ENCODE measurements at places on chromosomes 3 and 15.

- no peak for DNase-seq
Measured at GRCh38 chr3:174862101-174862500, 3.0 kb downstream of the NAALADL2 start.

GRCh38 chr3:55170444-55170843 is 242.6 kb upstream of the LRTM1 start:
- DNase-seq: no peak

DNA sequence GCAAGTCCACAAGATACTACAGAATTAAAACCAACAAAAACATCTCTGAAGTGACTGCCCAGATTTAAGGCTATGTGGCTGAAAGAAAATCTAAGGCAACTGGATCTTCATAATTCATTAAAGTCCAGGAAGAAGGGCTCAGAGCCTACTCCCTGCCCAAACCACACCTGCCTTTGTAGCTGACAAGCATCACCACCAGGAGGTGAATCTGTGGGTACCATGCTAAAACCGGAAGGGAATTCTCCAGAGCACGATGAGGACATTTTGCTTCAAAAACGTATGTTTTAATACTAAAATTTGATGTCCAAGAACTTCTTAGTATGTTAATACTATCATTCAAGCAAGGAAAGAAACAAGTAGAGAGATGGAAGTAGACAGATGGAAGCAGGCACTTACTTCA is 495.9 kb upstream of the NECTIN3 start:
- DNase-seq: no peak

DNA sequence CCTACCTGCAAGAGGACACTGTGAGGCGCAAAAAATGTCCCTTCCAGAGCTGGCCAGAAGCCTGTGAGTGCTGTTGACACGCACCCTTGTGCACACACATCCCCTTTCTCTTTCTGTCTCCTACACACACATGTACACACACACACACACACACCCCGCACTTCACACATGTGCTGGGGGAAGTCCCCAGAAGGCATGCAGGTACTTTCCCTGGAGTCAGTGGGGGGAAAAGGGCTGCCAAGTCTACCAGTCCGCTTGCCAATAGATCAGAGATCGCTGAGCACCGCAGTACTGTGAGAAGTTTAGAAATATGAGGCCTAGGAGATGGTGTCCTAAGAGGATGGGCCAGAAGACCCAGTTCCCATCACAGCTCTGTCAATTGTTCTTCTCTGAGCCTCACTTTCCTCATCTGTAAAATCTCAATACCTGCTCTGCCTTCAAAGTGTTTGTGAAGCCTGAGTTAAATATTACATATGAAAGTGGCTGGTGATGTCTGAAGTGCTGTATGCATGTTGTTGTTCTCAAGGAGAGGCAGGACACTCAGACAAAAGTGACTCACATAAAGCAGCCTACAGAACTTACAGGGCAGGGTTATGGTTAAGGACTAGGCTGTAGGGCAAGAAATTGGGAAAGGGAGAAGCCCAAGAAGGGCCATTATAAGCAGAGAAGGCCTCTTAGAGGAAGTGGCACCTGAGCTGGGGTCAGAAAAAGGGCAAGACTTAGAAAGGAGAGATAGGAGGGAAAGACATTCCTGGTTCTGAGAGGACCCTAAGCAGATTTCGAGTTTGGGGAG is 6.8 kb downstream of the IL17RE start:
- DNase-seq: no peak

DNA sequence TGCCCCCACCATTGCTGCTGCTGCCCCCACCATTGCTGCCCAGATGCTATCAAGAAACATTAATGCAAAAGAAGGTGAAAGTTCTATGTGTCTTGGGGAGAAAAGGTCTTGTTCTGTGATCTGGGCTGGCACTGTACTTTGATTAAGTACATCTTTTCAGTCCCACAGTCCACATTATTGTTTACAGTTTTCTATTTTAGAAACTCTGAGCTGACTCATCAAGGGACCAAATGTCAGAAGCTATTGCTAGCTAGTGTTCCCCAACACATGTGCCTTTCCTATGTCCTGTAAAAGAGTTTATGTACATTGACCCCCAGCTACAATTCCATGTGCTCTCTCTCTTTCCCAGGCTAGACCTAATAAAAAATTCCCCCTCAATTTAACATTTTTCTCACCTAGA is 264.7 kb upstream of the NECTIN3 start:
- DNase-seq: no peak

DNA sequence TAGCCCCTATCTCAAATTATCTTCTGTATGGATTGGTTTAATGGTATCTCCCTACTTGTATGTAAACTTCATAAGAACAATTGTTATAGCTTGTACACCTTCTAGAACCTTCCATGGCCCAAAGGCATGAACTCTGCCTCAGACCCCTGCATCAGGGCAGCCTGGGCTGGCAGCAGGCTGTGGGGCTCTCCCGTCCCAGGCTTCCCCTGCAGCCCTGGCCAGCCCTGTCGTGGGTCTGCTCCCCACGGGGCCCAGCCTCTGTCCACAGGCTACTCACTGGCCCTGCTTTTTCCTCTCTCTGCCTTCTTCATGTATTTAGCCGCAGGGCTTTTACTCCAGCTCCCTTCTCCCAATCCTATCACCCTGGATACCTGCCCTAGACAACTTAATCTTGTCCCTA is 4.4 kb downstream of the SCN5A start:
- DNase-seq: no peak

DNA sequence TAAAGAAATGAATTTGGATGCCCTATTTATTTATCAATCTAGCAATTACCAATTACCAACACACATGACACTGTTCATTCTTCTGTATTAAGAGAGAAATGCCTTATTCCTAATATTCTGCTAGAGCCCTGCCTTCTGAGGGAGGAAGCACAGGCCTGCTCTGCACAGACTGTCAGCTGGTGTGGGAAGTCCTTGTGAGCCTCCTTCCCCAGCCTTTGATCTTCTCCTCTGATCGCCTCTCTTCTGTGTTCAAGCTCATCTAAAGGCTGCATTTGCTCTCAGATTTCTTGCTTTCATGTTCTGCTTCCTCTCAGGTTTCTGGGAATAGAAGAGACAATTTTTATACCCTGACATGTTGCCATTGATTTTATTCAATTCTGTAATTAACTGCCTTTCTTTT is 290.6 kb upstream of the UMPS start:
- no peak for DNase-seq

DNA sequence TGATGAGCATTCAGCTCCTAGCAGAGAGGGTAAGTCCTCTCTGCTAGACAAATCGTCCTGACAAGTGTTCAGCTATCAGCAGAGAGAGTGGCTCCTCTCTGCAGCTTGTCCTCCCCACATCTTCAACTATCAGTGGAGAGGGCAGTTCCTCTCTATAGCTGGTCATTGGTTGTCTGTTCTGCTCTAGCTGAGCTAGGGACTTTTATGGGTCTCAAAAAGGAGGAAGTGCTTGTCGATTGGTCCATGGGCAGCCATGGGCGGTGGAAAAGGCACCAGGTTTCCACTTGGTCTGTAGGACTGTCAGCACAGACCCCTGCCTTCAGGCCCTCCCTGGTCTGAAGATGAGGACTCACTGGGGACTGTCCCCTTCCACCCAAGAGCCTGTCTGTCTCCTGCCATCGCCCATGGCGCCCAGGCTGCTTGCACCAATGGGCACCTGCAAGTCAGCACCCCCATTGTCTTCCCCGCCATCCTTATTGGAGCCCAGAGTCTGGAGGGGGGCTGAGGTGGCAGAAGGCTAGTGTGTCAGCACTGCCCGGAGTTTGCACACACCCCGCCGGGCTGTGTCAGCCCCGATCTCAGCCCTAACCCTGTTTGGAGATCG is 264.7 kb downstream of the ZBBX start:
- DNase-seq: no peak

- DNase-seq: no peak
Measured at GRCh38 chr3:70532806-70533205, 220.4 kb upstream of the MDFIC2 start.

- DNase-seq: no peak
Measured at GRCh38 chr3:16302082-16302631, 37.1 kb downstream of the OXNAD1 start.

DNA sequence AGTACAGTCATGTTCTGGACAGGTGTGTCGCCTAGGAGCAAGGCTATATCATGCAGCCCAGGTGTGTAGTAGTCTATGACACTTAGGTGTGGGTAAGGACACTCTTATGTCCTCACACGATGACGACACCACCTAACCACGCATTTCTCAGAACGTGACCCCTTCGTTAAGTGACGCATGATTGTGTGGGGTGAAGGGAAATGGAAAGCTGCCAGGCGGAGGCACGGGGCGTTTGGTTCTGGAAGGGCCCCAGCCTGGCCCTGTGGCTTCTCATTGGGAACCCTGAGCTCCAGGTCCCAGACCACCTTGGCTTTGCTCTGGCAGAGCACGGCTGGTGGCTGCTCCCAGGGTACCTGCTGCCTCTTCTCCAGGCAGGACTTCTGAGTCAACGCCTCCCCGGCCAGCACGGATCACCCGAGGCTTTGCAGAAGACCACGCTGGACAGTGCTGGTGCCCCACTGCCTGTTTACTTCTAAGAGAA is 39.3 kb downstream of the FBLN2 start:
- no peak for DNase-seq

GRCh38 chr3:72310419-72311380 is 525.8 kb upstream of the PROK2 start:
- DNase-seq: peak; percentile 50

- DNase-seq: no peak
Measured at GRCh38 chr3:143699424-143699823, 148.8 kb downstream of the SLC9A9 start.

- peak; percentile 23 for DNase-seq
Measured at GRCh38 chr3:167691366-167691765, 37.6 kb upstream of the WDR49 start.

GRCh38 chr15:58380280-58380945 is 51.4 kb upstream of the LIPC start:
- DNase-seq: no peak

- no peak for DNase-seq
Measured at GRCh38 chr3:196754091-196754981, 14.7 kb downstream of the PAK2 start.

DNA sequence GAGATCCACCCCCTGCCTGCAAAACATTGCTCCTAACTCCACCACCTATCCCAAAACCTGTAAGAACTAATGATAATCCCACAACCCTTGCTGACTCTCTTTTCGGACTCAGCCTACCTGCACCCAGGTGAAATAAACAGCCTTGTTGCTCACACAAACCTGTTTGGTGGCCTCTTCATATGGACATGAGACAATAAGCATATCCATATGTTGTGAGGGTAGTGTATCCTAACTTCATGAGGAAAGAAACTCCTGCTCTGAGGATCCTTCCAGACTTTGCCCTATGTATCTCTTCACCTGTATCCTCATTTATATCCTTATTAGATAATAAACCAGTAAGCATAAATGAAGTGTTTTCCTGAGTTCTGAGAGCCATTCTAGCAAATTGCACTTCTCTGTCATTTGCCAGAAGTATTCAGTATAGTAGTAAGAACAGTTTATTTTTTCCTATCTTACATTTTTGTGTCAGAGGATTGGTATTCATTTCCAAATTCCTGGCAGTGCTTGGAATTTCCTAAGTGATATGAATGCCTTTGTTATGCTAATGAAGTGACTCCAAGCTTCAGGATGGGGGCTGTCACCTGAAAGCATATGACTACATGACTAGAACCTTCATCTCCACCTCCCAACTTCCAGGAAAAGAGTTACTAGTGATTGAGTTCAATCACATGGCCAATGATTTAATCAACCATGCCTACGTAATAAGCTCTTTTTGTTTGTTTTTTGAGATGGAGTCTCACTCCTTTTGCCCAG is 30.2 kb downstream of the TTBK2 start:
- no peak for DNase-seq

DNA sequence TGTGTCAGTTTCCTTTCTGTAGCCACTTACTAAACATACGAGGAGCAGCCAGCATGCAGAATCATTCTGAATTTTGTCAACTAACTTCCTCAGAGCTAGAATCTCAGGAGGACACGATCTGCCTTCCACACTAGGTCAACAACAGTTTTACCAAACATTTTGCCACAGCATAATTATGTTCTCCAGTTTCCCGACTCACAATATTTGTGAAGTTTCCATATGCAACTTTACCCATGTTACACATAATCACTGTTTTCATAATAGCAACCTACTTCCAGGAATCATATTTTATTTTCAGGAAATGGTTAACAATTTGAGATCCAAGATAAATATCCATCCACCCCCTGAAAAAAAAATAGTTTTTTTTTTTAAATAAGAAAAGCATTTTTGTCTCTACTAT is 595.0 kb downstream of the PYDC2 start:
- no peak for DNase-seq

DNA sequence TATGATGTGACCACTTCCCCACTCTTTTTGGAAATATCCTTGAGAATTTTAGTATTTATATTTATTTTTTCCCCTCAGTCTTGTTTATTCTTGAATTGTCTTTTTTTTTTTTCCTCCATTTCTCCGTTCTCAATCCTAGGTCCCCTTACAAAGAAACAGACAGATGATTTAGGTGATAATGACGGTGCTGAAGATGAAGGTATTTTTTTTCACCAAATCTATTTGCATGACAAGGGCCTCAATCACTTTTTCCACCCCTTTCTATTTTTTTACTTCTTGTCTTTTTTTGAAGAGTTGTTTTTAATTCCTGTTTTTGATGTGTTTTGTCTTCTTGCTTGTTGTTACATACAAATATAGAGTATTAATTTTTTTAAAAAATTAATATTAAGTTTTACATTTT is 402.6 kb downstream of the NLGN1 start:
- DNase-seq: no peak

DNA sequence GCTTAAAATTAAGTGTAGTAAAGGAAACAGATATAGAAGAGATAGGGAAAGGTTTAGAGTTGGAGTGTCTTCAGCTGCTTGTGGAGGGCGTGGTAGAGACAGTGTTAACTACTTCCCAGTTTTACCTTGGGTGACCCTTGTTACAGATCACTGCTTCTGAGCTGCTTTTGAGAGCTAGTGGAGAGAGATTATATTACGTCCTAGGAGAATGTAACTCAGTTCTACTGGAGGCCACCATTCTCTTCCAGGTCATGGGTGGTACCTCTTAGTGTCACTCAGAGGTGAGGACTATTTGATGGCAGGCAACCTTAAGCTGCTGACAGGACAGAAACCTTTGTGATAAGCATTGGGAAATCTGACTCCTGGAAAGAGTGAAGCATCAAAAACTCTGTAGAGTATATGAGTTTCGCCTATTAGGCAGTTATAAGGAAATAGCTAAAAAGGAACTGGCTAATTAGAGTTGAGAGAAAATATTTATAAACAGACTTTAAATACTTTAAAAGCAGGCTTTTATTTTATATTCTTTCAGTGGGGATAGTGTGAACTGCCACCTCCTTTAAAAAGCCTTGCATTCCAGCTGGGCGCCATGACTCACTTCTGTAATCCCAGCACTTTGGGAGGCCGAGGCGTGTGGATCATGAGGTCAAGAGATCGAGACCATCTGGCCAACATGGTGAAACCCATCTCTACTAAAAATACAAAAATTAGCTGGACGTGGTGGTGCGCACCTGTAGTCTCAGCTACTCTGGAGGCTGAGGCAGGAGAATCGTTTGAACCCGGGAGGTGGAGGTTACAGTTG is 106.5 kb downstream of the ZNF609 start:
- DNase-seq: no peak

DNA sequence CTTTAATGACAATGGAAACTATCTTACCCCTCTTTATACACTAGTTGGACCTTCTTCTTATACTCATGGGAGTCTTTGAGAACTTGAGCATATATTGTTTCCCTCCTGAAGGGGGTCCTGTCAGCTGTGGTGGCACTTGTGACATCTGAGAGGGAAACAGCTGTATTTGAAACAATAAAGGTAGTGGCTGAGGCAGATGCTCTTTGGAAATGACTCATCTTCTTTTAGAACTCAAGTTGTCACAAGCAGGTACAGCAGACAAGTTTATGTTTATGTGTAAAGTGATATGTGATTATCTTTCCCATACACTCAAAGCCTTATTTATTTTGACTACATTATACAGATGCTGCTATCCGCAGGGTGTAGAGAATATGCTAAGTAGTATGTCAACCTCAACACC is 220.0 kb upstream of the GRM7 start:
- DNase-seq: no peak

Data from GM12891 (cell line).